ENCODE measurements at places on chromosomes 1 and 21.

GRCh38 chr1:32877211-32878110 lies 6.7 kb upstream of the FNDC5 start:
- no peak for DNase-seq

DNA sequence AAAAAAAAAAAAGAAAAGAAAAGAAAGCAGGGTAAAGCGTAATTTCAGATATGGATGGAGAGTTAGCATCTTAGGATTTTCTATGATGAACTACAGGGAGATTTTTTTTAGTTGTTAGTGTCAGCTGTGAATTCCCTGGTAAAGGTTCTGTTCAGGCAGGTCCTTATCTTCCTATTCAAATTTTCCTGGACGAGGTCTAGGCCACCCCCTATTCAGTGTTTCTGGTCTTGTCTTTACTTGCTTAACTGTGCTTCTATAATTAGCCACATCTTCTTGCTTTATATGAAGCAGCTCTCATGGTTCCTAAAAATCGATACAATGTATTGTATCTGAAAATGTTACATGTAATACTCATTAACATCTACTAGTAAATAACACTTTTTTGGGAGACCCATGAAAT lies 157.8 kb downstream of the LHX8 start:
- no peak for DNase-seq

DNA sequence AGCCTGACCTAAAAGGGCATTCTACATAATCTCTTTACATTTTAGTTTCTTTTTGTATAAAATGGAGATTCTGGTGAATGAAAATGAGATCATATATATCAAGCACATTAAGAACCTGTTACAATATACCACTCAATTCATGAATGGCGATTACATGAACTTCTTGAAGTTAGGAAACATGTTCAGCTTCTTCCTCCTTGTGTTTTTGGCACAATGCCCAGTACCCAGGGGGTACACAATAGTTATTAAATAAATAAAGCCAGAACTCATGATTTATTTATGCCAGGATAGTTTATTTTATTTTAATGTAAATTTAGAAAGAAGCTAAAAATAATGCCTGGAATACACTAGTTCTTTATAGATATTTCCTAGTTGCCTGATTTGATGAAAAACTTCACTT lies 186.0 kb upstream of the PTGFR start:
- no peak for DNase-seq

- DNase-seq, result no peak
Measured at GRCh38 chr1:80050085-80050484, 1043.6 kb upstream of the ADGRL4 start.
